ENCODE measurements at places on chromosomes 2 and 18.

DNA sequence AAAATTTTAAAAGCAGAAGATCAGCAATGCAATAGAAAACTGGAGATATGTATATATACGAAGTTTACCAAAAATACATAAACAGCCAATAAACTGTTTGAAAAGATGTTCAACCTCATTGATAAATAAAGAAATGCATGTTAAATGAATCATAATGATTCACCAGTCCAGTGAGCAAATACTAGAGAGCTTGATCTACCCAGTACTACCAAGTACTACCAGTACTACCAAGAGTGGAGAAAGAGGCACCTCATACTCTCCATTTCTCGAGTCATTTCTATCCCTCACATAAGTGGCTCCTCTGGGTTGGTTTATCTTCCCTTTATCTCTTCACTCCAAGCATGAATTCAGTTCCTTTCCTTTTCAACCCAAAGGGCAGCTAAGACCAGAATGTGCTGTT is 138.9 kb downstream of the MREG start:
- DNase-seq, result no peak

DNA sequence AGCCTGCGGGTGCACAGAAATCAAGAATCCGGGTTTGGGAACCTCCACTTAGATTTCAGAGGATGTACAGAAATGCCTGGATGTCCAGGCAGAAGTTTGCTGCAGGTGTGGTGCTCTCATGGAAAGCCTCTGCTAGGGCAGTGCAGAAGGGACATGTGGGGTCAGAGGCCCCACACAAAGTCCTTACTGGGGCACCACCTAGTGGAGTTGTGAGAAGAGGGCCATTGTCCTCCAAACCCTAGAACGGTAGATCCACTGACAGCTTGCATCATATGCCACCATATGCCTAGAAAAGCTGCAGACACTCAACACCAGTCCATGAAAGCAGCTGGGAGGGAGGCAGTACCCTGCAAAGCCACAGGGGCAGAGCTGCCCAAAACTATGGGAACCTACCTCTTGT is 833.0 kb downstream of the TMEM182 start:
- no peak for DNase-seq

DNA sequence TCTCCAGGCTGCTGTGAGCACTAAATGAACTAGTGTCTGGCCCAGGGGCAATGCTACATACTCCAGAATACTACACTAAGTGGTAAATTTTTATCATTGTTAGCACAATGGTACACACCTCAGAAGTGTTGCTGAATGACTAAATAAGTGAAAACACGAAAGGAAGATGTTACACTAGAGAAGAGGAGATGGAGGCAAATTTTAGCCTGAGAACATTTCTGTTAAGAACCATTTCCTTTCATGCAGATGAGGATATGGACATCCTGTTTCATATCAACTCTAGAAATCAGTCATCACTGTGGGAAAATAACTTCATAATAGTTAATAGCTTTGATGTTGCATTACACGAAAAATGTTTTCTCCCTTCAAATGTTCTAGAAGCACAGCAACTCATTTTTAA is 117.6 kb upstream of the STK17B start:
- DNase-seq, result no peak

- no peak for DNase-seq
Measured at GRCh38 chr2:9741110-9741509, 102.2 kb upstream of the TAF1B start.

GRCh38 chr2:67876176-67876575 is 186.6 kb downstream of the C1D start:
- no peak for DNase-seq

- DNase-seq, result peak; percentile 71
Measured at GRCh38 chr2:213306316-213306942, 22.2 kb downstream of the SPAG16 start.

Data from thyroid gland (tissue), 4 donors.